Renal cortical epithelial cell (primary cell): ENCODE measurements at places on chromosomes 6 and 20.

DNA sequence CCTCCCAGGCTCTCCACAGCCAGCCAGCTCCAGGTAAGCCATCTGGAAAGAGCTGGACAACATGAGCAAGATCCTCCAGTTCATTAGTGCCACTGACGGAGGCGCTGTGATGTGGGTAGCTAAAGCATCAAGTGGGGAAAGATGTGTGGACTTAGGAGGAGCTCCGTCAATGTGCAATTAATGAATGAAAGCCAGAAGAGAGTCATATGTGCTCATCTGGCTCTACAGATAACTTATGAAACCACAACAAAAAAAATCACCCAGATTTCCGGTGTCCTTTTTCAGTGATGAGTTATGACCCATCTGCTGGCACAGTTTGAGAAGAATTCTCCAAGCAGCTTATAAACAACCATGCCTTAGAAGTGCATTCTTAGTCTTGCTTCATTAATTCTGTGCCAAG is 311.7 kb upstream of the PLCB4 start:
- DNase-seq = peak; percentile 65

DNA sequence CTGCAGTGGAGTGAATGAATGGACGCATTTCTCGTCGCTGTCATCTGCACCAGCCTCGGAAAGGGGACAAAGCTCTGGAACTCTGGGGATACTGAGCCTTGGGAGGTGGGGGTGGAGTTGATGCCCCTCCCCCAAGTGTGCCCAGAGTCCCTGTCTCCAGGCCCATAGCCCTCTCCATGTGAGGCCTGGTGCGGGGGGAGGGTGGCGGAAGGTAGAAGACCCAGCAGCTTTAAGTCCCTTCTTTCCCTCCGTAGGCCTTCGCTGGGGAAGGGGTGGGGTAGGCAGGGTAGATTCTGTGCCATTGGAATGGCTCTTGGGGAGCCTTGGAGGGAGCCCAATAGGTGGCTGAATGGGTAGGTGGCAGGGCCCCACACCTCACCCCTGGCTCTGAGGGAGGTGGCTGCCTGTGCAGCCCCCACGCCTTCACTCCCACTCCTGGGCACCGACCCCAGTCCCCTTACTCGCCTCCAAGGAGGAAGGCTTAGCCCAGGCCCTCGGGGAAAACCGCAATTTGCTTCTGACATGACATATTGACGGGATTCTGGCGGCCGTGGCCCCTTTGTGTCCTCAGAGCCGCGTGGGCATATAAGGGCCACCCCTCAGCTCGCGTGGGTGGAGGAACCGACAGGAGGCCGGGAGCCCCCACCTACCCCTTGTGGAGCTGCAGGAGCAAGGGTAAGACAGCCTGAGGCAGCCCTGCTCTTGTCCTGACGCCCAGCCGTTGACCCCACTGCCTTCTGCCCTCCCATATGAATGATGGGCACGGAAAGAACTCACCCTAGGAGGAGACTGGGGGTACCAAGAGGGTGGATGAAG is at the start of gene BPIFB3:
Gene BPIFB3 (plus strand): TSS at position 613 of the 816 bp plus-strand sequence. CDS start 1,533 bp downstream, outside the sequence.
- no peak for DNase-seq

DNA sequence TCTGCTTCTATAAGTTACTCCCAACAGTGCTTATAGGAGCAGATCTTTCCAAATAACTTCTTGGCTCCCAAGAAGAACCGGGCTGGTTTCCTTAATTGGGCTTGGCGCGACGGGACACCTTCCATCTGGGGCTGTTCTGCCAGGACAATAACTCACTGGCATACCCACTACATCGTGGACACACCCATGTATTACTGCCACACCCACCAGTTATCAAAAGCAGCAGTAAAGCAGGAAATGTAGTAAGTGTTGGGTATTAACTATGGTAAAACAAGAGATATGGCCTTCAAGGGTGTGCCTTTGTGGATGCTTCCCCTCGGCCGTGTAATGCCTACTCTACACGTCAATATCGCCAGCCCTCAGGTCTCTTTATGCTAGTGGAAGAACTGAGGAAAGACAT is 24.7 kb downstream of the CNKSR3 start:
- no peak for DNase-seq

- no peak for DNase-seq
Observed at GRCh38 chr20:20095114-20095872, 43.0 kb downstream of the CFAP61 start.

GRCh38 chr6:82988930-82989351 is 76.7 kb downstream of the UBE3D start:
- DNase-seq = peak; percentile 40

- no peak for DNase-seq
Observed at GRCh38 chr6:109454496-109455436, 806 bp downstream of the MICAL1 start.

GRCh38 chr6:72084992-72085569 is 198.7 kb downstream of the RIMS1 start:
- DNase-seq = peak; percentile 26

DNA sequence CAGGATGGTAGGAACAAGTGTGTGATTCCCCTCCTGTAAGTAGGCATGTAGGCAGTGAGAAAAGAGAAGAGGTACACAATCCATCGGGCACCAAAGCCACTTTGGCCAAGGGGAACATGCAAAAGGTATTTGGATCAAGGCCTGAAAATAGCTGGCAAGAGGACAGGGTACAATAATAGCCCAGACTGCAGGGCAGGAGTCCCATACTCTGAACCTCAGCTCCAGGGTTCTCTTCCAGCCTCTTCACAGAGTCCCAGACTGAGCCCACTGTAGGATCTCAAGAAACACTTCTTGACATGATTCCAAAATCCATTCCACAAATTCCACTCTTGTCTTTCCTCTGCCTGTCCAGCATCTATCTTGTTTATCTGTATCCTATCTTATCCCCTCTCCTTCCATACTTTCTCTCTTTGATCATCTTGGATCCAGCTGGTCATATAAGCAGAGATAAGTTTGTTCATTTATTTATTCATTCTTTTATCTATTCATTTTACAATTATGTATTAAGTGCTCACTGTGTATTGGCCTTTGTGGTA is 19.7 kb downstream of the ACSS2 start:
- no peak for DNase-seq

DNA sequence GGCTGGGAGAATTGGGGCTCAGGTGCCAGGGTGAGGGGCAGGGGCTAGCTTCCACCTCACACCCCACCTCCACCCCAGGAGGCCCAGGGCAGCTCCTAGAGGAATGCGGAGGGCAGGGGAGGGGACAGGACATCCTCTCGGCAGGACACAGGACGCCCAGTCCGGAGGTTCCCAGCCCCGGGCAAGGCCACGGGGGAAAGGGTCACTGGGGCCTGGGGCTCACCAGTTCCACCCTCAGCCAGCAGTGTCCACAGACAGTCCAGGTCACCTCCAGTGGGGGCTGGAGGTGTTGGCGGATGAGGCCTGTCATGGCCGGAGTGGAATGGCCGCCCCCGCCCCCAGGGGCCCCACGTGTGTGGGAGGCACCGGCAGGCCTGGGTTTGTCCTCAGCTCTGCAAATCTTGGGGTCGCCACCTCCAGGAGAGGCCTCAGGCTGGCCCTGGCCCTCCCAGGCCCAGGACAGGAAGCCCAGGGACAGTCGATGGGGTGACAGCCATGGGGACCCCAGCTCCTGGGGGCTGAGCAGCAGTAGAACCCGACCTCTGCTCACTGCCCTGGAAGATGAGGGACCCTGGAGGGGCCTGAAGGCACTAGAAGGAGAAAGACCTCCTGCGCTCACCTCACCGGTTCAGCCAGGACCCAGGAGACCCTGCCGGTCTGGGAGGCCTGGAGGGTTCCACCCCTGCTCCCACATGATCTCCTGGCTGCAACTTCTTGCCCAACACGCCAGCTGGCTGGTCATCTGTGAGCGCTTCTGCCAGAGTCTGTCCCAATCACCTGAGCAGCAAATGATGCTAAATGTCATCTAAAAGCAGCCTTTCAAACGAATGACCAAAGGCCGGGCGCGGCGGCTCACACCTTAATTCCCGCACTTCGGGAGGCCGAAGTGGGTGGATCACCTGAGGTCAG is 13.0 kb upstream of the ABHD16B start:
- no peak for DNase-seq

DNA sequence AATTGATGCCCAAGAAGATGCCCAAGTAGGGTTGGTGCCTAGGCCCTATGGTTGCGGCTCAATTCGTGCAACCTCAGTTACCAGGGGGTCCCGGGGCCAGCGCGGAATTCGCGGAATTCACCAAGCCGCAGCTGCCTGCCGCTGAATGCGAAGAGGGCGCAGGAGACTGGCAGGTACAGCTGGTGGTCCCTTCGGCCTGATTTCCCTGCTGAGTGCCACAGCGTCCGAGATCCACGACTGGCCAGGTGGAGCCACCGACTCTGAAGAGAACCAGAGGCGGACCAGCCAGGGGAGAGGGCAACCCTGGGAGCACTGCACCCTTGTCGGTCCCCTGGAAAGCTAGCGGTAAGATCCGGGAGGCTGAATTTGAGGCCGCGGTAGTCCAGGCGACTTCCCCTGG is 6.8 kb upstream of the TFAP2D start:
- no peak for DNase-seq

- DNase-seq = no peak
Observed at GRCh38 chr6:150928882-150929281, 63.4 kb downstream of the MTHFD1L start.

GRCh38 chr6:124882579-124883393 is 79.5 kb upstream of the RNF217 start:
- DNase-seq = peak; percentile 95

GRCh38 chr20:14556206-14556605 is 218.8 kb upstream of the FLRT3 start:
- DNase-seq = no peak

DNA sequence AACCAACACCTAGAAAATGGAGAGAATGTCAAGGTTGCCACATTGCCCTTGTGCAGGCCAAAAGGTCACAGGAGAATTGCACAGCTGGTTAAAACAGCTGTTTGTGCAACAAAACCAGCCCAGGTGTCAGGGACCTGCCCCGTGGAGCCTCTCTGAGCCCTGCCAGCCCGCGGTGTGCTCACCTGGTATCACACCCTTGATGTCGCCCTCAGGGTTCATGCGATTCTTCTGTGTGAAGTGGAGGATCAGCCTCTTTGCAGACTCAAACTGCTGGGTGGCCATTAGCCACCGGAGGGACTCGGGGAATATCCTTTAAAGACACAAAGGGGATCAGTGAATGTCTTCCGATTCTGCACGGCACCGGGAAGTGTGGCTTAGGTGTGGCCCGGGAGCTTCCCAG is 39.2 kb downstream of the PSMG4 start:
- no peak for DNase-seq

DNA sequence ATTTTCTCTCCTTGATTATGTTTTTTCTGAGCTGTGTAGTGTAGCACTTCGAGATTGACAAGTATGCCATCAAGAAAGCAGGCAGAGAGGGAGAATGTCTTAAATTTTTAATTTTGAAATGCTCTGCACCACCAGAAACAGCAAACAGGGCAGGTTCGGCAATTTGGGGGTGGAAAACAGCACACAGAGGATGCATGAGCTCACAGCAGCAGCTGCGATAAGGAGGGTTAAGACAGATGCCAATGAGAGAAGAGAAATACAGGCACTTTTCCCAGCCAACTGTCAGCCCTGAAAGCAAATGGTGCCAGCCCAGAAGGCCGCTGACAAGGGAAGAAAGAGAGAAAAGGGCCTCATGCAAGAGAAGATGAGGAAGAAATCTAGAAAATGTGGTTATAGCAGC is 15.1 kb upstream of the SNRPB2 start:
- DNase-seq = no peak

DNA sequence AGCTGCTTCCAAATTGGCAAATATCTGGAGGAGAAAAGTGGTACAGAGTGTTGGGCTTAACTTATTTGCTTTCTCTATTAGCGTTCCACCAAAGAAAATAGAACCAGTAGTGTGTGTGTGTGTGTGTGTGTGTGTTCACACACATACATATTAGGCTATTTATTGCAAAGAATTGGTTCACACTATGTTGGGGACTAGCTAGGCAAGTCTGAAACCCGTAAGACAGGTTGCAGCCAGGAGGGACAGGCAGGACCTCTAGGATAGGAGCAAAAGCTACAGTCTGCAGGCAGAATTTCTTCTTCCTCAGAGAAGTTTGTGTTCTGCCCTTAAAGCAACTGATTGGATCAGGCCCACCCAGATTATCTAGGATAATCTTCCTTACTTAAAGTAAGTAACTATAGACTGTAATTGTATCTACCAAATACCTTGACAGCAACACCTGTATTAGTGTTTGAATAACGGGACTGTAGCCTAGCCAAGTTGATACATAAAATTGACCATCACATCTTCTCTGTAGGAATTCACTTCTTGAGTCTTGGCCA is 12.8 kb downstream of the KCTD20 start:
- DNase-seq = no peak

DNA sequence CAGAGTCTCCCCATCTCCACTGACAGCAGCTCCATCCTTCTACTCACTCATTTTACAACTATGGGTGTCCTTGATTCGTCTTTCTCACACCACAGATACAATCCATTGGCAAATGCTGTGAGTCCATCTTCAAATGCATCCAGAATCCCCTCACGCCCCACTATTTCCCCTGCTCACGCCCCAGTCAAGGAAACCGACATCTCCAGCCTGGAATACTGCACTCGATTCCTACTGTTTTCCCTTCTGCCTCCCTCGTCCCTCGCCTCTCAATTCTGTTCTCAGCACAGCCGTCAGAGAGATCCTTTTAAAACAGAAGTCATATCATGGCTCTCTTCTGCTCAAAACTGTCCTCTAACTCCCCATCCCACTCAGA is 4.7 kb downstream of the HLA-B start:
- no peak for DNase-seq

DNA sequence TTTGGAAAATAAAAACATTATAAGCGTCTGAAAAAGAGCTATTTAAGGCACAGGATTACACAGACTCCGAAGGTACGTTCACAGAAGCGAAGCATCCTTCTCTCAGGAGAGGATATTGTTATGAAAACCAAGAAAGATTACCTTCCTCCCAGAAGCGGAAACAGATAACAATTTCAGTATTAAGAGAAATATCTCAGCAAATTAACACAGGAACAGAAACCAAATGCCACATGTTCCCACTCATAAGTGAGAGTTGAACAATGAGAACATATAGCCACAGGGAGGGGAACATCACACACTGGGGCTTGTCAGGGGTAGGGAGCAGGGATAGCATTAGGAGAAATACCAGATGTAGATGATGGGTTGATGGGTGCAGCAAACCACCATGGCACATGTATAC is 109.7 kb downstream of the CDK19 start:
- DNase-seq = no peak

- peak; percentile 11 for DNase-seq
Observed at GRCh38 chr20:43849496-43850186, 65.0 kb upstream of the TOX2 start.

- no peak for DNase-seq
Observed at GRCh38 chr20:58553166-58553696, 38.0 kb upstream of the APCDD1L start.

GRCh38 chr6:21137700-21138335 is 455.7 kb upstream of the SOX4 start:
- no peak for DNase-seq

DNA sequence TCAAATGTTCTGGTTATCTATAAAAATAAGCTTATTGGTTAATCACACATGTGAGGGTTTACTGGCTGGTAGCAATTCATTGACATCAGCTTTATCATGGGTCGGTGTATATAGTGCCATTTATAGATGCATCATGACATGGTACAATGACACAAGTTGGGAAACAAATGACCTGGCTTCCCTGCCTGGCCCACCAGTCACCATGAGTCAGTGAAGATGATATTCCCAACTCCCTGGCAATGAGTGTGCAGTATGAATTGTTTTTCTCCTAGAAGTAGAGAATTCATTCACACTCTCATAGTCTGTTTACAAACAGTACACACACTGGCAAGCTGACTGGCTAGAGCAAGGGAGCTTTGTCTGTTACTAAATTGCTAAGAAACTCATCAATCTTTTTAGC is 37.2 kb upstream of the CALHM6 start:
- peak; percentile 56 for DNase-seq

- DNase-seq = no peak
Observed at GRCh38 chr20:58169450-58169849, 59.0 kb downstream of the ANKRD60 start.

GRCh38 chr20:58472273-58473018 is 42.8 kb downstream of the APCDD1L start:
- no peak for DNase-seq
